ENCODE measurements at places on chromosomes 7 and 10. TPM values are rescaled to one million over a fixed set of nuclear protein-coding genes. Genes with fewer than 3 reads are reported as not detected.

The ELN gene
- total RNA-seq, result 0.75 TPM

The OR6B1 gene
- total RNA-seq, result not detected

The TMEM236 gene
- 0.14 TPM for total RNA-seq

The PRF1 gene
- total RNA-seq, result 0.14 TPM

The SLC16A9 gene
- total RNA-seq, result 4.4 TPM

The ANKRD61 gene
- total RNA-seq, result 0.18 TPM

The WDR86 gene
- 2.5 TPM for total RNA-seq

The EPO gene
- total RNA-seq, result not detected

The YWHAG gene
- 351 TPM for total RNA-seq

The LEP gene
- not detected for total RNA-seq

The SLC18A2 gene
- not detected for total RNA-seq

The NPY4R2 gene
- not detected for total RNA-seq

The PNLIPRP3 gene
- not detected for total RNA-seq

The OR9A2 gene
- not detected for total RNA-seq

The SLC13A4 gene
- total RNA-seq, result not detected

The PPP1R3C gene
- total RNA-seq, result 4.9 TPM
